ENCODE measurements at places on chromosomes 6 and 20. TPM values are rescaled to one million over a fixed set of nuclear protein-coding genes. Genes with fewer than 3 reads are reported as not detected.

Gene C20orf96
- 2.0 TPM for total RNA-seq

Gene NINL
- 1.4 TPM for total RNA-seq

Gene HAO1
- total RNA-seq: not detected

Gene TNFRSF6B
- total RNA-seq: not detected

- DNase-seq: no peak
- H3K27me3 ChIP-seq: no peaks in the 10 kb centered on the region
- no peaks in the 10 kb centered on the region for H3K36me3 ChIP-seq
- H3K4me3 ChIP-seq: peak overlapping the region; percentile 85
- H3K27ac ChIP-seq: peak overlapping the region; percentile 76
Measured at GRCh38 chr6:110039981-110040383, 61.9 kb downstream of the GPR6 start.

DNA sequence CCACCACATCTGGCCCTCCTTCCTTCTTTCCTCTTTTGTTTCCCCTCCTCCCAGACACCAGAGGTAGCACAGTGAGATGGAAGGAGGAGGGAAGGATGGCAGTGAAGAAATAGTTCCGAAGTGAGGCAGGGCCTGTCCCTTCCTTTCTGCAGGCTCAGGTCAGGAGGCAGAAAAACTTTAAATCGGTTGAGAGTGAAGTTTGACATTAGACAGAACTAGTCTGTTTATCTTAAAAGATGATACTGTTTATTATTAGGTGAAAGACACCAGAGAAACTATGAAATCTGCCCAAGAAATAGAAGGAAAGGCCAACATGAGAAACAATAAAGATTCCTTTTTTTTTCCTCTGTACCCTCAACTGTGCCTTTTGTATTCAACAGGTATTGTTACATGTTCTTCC lies 670.3 kb downstream of the UTRN start:
- H3K4me1 ChIP-seq: no peaks in the 10 kb centered on the region
- peaks cover 15% of the 10 kb centered on the region for H3K27me3 ChIP-seq
- no peak overlapping the region for H3K27ac ChIP-seq
- no peak overlapping the region for H3K4me3 ChIP-seq

DNA sequence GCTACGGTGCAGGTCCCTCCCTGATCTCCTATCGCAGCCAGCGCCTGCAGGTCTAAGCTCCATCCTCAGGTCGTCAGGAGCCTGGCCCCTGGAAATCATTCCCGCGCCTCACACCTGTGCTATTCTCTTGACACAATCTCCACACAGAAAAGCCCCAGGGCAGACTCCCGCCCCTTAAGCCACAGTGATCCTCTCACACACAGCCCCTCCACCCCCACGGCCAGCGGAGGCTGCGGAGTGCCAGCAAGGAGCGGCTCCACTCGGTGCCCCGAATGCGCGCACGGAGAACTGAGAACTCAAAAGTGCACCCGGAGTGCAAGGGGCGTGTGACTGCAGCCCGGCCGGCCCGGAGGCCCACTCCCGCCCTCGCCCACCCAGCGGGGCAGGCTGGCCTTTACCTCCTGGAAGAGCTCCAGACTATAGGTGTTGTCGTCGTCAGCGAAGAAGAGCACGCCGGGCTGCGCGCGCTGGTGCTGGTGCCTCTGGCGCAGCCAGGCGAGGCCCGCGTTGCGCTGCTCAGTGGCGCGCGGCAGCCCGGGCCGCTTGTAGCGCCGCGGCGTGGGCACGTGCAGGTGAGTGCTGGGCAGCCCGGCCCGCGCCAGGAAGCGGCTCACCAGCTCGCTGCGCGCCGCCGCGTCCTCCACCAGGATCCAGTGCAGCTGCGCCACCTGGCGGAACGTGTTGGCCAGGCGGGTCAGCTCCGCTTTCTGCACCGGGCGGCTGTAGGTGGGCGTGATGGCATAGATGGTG lies 1.2 kb downstream of the B3GAT2 start:
- H3K27ac ChIP-seq: no peak overlapping the region
- peak overlapping the region; percentile 60 for H3K4me3 ChIP-seq
- peaks cover 3% of the 10 kb centered on the region for H3K4me1 ChIP-seq
- H3K36me3 ChIP-seq: no peaks in the 10 kb centered on the region
- DNase-seq: peak; percentile 86
- H3K27me3 ChIP-seq: peaks cover 38% of the 10 kb centered on the region

DNA sequence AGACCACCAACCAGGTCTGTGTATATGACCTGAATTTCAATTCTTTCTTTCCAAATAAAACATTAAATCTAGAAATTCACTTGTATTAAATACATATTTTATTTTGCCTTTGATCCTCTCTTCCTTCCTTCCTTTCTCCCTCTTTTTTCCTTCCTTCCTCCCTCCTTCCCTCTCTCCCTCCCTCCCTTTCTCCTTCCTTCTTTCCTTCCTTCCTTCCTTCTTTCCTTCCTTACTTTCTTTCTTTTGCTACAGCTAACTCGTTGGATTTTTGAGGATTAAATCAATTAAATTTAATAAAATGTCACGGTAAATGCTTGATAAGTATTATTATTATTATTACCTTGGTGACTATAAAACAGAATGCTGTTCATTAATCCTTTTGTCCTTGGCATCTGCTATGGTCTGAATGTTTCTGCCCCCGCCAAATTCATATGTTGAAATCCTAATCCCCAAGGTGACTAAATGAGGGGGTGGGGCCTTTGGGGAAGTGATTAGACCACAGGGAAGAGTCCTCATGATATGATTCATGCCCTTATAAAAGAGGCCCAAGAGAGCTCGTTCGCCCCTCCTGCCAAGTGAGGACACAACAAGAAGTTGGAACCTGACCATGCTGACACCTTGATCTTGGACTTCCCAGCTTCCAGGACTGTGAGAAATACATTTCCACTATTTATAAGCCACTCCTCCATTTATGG lies 67.6 kb upstream of the BTBD3 start:
- no peaks in the 10 kb centered on the region for H3K36me3 ChIP-seq
- H3K27me3 ChIP-seq: no peaks in the 10 kb centered on the region
- no peak for DNase-seq
- H3K4me1 ChIP-seq: no peaks in the 10 kb centered on the region
- no peak overlapping the region for H3K27ac ChIP-seq
- H3K4me3 ChIP-seq: no peak overlapping the region

- no peak for DNase-seq
- peaks cover 17% of the 10 kb centered on the region for H3K4me1 ChIP-seq
- H3K4me3 ChIP-seq: no peak overlapping the region
- no peaks in the 10 kb centered on the region for H3K27me3 ChIP-seq
- H3K27ac ChIP-seq: no peak overlapping the region
- peaks cover 5% of the 10 kb centered on the region for H3K36me3 ChIP-seq
Measured at GRCh38 chr6:34819571-34820480, 27.9 kb downstream of the BLTP3A start.

- no peaks in the 10 kb centered on the region for H3K4me1 ChIP-seq
- peaks cover 25% of the 10 kb centered on the region for H3K36me3 ChIP-seq
- H3K27me3 ChIP-seq: no peaks in the 10 kb centered on the region
Measured at GRCh38 chr6:37477191-37477590, 22.5 kb downstream of the CCDC167 start.

DNA sequence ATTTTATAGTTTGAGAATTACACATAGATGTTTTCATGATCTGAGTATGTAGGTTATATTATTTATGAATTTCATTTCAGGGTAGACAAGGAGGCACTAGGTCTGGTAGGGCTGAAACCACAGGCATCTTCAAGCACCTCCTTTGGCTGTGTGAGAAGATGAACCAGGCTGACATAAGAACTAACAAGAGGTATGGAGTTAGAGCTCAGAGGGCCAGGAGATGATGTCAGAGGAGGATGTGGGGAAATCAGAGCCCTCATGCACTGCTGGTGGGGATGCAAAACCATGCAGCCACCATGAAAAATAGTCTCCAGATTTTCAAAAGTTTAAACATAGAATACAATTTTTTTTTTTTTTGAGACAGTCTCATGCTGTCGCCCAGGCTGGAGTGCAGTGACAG lies 13.6 kb upstream of the RIPOR3 start:
- DNase-seq: no peak
- peaks cover 32% of the 10 kb centered on the region for H3K27me3 ChIP-seq
- H3K36me3 ChIP-seq: no peaks in the 10 kb centered on the region
- no peak overlapping the region for H3K27ac ChIP-seq
- H3K4me3 ChIP-seq: no peak overlapping the region

DNA sequence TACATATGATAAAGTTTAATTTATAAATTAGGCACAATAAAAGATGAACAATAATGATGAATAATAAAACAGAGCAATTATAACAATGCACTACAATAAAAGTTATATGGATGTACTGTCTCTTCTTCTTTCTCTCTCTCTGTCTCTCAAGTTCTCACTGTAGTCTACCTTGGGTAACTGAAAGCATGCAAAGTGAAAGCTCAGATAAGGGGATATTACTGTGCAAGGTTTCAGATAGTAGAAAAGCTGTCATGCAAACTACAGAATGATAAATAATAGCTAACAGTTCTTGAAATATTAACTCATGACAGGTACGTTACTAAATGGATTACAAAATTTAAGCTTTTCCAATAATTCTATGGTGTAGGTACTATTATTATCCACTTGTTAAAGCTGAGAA lies 311.9 kb upstream of the PRDM1 start:
- no peak for DNase-seq
- H3K36me3 ChIP-seq: peaks cover 8% of the 10 kb centered on the region
- no peaks in the 10 kb centered on the region for H3K27me3 ChIP-seq
- H3K4me1 ChIP-seq: no peaks in the 10 kb centered on the region
